ENCODE measurements at places on chromosomes 1 and 21.

GRCh38 chr1:68196676-68197075, 35.6 kb downstream of the WLS start:
- DNase-seq = no peak

DNA sequence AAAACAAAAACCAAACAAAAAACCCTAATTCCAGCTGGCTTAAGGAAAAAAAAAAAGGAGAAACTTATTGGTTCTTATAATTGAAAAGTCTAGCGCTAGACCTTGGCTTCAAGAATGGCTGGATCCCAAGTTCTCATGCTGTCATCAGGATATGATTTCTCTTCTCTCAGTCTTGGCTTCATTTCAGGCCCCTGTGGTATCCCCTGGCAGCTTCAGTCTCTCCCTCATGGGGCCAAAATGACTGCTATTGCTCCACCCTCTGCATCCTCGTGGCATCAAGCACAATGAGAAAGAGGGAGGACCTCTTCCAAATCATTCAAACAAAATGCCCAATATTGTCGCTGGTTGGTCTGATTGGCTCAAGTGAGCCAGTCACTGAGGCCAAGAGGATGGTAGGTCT, 80.7 kb downstream of the GIPC2 start:
- no peak for DNase-seq

- DNase-seq = no peak
These were observed 14.7 kb upstream of the COL18A1 start for GRCh38 chr21:45390121-45390751.

GRCh38 chr1:248810000-248810726, 15.6 kb downstream of the SH3BP5L start:
- DNase-seq = no peak

DNA sequence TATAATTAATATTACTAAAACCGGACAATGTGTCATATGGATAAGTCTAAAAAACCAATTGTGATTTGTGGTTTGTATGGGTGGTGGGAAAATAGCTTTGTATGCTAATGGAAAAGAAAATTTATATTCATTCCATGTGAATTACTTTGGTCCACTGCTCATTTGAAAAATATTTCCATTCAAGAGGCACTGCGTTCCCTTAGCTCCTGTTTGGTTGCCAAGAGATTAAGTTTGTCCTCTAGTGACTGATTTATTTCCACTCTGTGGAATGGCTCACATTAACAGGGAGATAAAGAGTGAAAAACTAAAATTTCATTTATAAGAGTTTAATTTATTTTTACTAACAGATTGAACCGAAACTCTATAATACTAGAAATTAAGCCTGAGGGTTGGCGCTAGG, 744.1 kb upstream of the CHRM3 start:
- DNase-seq = no peak

DNA sequence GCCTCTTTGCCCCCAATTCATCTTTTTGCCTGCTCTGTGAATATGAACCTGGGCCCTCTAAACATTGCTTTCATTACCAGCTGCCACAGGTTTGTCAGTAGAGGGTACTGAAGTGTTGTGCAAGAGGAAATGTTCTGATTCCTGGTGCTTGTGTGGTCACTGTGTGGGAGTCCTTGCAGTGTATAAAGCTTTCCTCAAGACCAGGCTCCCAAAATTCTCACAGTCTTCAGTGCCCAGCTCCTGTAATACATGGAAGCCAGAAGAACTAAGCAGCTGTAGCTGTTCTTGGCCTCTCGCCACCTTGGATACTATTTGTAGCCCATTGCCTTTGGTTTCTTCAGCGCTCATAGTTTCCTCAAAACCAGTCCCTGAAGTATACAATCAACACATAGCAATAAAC, 1046.2 kb downstream of the BRINP3 start:
- DNase-seq = no peak

DNA sequence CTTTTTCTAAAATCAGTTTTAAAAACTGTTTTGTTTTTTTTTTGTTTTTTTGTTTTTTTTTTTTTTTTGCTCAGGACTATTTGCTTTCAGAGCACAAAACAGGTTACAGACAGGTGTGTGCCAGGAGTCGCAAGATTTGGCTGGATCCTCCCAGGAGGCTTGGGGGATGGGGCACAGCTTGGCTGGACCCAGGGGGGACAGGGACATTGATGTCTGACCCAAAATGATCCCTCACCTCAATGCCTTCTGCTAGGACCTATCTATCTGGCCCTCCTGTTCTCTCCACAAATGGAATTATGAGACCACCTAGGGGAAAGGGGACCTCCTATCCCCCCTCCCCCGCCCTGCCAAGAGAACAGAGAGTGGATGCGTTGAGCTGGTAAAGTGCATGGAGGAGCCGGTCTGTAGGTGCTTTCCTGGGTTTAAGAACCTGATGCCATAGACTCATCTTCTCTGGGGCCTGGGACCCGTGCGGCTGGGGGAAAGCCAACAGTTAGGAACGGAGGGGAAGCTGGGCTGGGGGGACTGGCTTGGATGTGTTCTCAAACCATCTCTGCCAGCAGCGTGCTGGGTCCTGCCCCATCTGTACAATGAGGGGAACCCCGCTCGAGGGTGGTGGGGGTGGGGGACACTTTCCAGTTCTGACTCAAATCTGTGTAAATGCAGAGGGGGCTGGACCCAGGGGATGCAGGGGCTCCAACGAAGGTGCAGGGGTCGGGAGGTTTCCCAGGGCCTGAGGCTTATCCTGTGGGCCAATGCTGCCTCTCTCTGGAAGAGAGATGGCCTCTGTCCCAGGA, 28.9 kb downstream of the RUNX3 start:
- no peak for DNase-seq
